Stimulated activated CD4-positive, alpha-beta T cell treated with anti-CD3 and anti-CD28 coated beads, Interleukin-15, amount 100 ng/mL, for 48 hours (primary cell): ENCODE measurements at places on chromosomes 1 and 21.

- DNase-seq, result no peak
Measured at GRCh38 chr1:232594768-232595698, 34.9 kb downstream of the SIPA1L2 start.

GRCh38 chr1:156123356-156124196 lies 9.1 kb downstream of the LMNA start:
- DNase-seq, result no peak

GRCh38 chr21:29501451-29501850 lies 202.7 kb downstream of the BACH1 start:
- DNase-seq, result no peak

GRCh38 chr1:36457691-36458090 lies 6.5 kb downstream of the MRPS15 start:
- DNase-seq, result no peak

DNA sequence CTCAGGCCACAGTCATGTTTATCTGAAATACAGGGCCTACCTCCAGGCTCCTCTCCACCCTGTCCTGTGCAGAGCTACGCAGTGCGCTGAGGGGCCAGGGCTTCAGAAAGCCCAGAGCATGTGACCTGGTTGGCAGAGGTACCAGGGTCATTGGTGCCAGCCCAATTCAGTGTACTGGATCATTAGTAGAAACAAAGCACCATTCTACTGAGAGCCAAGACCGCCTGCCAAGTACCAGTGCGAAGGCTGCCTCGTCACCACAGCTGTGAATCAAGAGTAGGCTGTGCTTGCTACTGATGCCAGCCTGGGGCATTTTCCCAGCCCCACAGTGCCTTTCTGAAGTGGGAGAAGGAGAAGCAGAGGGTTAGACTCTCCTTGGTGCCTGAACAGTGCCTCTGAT lies 59.8 kb downstream of the CAPN9 start:
- no peak for DNase-seq

- no peak for DNase-seq
Measured at GRCh38 chr21:26140164-26140579, 30.4 kb downstream of the APP start.

DNA sequence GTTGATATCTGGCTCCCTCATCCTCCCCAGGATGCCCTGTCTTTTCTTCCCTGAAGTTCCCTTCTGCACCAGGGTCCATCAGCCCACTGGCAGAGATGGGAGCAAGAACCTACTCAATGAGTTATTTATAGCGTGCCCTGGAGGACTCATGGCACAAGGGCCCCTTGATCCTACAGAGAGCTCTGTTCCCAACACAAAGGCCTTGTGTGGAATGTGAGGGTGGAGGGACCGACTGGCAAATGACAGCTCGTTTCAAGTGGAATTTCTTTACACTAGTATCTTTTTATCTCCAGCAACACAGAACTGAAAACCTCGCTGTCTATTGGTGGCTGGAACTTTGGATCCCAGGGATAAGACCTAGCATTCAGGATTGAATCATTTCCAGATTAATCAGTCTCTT lies 22.4 kb downstream of the CHI3L2 start:
- DNase-seq, result no peak
